ENCODE measurements at places on chromosomes 6 and 20.

DNA sequence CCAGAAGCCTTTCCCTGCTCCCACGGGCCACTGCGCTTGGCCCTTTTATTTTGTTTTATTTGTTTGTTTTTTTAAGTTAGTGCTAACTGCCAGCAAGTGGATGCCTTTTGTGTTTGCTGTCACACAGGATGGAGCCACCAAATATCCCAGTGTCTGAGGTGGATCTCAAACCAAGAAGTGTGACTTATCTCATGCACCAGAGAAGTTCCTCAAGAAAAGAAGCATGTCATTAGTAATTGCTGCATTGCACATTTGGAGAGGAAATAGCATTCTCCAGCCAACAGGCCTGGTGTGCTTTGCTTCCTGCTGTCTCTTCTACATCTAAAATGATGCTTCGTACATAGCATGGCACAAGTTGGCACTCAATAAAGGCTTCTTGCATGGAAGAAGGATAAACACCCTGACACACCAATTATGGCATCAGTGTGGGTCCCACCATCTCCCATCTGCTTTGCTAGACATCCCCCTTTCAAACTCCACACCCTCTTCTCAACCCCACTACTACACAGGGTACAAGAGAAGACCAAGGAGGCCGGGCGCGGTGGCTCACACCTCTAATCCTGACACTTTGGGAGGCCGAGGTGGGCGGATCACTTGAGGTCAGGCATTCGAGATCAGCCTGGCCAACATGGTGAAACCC lies 1.9 kb upstream of the ATP9A start:
- DNase-seq, result peak; percentile 13

DNA sequence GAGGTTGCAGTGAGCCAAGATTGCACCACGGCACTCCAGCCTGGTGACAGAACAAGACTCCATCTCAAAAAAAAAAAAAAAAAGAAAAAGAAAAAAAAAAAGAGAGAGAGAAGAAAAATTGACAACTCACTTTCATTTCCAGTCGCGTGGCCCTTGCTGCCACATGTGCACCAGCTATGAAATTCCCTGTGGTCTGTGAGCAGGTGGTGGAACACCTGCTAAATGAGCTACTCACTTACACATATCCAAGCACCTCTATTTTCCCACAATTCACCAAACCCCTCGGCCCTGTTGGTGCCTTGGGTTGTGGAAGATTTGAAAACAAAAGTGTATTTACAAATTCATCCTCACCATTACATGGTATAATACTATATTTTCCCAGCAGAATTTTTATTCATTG lies 105.2 kb upstream of the ASF1A start:
- DNase-seq, result no peak

DNA sequence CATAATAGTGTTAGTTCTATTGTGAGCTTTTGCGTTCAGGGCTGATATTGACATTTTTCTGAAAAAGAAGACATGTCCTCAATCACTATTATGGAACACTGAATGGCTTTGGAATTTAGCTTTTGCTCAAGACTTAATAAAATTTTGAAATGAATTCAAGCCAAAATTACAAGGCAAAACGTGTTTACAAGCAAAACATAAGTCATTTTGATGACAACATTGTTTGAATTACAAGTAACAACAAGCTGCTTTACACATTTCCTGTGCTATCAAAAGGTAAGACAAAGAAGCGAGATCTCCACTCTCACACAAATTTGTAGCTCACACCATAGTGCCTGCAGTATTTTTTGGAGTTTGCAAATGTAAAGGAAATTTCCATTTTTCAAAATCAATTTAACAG lies 37.4 kb downstream of the POU3F2 start:
- DNase-seq, result no peak

DNA sequence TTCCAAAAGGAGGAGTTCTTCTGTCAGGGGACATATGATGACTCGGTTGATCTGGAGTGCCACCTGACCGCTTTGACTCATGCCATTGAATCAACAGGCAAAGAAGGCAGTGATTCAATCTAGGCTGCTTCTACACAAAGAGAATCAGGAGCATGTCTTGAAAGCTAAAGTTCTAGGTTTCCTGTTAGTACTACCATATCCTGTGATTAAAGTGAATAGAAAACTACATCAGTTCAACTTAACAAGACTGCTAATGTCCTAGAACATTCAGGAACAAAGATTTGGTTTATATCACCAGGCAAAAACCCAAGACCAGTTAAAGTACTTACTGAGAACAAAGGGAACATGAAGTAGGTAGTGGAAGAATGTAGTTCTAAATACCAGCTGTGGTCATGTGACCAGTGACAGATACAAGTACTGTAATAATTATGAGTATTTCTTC lies 216.8 kb upstream of the SGK1 start:
- peak; percentile 39 for DNase-seq

DNA sequence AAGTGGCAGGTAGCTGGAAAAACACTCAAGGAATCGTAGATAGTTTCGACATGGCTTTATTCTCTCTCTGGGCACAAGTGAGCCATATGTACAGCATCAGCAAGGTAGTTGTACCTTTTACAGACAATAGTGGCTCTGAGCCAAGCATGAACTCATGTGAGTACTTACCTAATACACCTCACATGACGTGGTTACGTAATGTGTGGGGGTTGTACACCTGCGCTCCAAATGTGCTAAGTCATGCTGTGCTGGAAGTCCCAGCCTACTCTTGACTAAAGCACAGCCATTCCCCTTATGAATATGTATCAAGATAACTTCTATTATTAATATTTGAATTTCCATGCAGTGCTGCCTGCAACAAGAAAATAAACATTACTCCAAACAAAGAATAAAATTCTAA lies 78.8 kb upstream of the HMGN3 start:
- DNase-seq, result no peak

DNA sequence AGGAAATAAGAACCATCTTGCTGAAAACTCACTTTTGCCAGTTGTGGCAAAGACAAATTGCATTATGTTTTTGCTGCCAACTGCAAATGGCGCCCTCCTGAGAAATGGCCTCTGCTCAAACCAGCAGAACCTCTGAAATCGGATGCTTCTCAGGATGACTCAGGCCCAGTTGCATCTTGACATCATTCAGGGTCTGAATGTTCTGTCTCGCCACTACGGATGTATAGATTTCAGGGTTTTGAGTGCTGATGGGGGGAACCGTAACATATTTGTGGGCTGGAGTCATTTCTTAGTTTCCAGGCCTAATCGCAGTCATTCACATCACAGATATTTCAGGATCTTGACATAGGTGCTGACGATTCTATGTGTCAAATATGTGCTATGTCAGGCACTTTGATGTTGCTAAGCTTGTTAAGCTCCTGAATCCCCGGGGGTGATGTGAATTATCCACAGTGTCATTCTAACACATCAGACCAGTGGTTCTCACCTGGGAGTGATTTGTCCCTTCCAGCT lies 207.1 kb downstream of the NFATC2 start:
- DNase-seq, result peak; percentile 98

DNA sequence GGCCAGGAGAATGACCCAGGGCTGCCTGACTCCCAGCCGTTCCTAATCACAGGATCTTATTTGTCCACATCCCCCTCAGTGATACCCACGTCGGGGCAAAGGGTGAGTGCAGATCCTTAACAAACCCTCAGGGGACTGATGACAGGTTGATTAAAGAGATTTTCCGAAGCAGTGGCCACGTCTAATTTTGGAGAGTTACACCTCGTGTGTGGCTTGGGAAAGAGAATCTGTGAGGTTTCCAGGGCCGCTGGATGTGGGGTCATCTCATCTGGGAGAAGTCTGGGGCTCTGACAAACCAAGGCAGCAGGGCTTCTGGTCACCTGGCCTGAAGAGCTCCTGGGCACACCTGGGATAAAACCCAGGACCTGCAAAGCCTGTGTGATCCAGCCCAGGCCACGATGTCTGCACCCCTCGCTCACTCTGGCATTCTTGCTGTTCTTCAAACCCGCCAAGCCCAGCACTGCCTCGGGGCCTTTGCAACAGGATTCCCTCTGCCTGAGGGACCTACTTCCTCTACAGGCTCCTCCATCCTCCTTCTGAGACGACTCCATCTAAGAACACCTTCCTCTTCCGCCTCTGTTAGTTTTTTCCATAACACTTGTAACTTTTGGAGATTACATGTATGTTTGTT lies 4.7 kb downstream of the JPH2 start:
- no peak for DNase-seq

DNA sequence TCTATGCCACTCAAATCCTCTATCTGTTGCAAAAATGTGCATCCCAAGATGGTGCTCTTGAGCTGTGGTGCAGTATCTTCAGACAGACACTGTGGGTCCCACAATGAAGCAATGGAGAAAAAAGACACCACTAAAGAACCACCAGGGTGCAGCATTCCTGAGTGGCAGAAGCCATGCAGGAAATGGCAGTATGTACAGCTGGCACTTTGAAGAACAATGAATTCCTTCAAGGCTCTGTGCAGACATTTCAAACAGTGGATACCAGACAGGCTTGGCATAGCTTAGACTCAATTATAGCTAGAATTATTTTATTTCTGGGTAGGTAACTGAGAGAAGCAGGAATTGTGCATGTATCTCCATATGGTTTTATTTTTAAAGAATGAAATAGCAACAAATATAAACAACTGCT lies 24.0 kb upstream of the HDAC2 start:
- peak; percentile 92 for DNase-seq

DNA sequence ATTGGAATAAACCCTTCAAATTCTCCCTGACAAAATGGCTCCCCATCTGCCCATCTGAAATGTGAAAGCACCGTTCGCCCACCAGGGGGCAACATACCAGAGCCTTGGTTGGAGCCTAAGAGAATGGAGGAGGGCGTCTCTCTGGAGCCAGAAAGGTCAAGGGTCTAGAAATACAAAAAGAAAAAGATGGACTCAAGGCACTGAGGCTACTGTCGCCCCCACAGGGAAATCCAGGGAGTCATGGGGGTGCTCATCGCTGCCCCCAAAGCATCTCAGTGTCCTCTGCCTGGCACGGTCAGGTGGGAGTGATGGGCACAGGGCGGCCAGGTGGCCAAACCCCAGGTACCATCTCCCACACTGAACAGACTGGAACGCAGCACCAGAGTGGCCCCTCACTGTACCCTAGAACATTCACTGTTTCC lies 136.3 kb downstream of the ZMYND8 start:
- DNase-seq, result peak; percentile 9

DNA sequence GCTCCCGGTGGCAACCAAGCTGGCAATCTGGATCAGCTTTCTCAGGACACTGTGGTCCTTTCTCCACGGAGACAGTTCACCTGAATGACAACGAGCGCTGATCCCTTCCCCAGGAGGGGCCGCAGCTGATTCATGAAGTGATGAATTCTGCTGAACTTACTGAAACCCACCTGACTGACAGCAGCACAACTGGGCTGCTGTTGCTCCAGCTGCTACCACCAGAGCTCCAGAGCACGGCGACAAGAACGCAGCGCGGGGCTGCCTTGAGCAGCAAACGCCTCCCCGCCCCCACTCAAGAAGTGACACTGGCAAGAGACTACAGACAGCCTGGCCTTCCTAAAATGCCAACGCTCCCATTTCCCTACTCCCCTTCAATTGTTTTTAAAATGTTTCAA lies 10.0 kb downstream of the PXDC1 start:
- DNase-seq, result peak; percentile 3

DNA sequence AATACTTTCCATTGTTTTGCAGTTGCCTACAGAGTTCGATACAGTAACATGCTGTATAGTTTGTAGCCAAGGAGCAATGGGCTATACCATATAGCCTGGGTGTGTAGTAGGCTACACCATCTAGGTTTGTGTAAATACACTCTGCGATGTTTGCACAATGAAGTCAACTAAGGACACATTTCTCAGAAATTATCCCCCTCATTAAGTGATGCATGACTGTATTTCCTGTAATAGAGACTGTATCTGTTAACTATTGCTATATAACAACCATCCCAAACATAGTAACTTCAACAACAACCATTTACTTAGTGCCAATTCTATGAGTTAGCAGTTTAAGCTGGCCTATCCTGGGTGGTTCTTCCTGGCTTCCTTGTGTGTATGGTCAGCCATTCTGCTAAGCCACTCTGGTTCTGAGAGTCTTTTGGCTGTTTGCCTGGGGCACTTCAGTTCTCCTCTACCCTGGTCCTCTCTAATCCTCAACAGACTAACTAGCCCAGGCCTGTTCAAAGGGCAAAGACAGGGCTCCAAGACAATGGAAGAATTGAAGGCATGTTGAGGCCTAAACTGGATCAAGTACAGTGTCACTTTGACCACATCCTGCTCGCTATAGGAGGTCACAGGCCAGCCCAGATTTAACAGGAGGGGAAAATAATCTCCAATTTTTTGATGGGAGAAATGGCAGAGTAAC lies 124.0 kb downstream of the PLCB1 start:
- DNase-seq, result no peak

- DNase-seq, result no peak
Measured at GRCh38 chr6:81233990-81234389, 518.5 kb downstream of the TENT5A start.

DNA sequence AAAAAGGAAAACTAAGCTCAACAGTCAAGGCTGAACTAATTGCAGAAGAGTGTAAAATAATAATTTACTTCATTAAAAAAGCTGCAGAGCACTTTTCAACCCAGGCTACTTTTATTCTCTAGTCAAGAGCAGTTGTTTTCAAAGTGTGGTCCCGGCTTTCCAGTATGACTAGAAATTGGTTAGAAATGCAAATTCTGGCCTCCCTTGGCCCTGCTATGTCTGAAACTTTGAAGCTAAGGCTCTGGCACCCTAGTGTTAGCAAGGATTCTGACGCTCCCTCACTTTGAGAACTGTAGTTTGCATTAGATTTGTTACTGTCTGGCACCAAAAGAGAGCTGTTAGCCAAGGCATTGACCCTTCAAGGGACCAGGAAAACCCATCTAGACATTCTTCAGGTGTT lies 9.5 kb upstream of the NXT1 start:
- DNase-seq, result no peak

DNA sequence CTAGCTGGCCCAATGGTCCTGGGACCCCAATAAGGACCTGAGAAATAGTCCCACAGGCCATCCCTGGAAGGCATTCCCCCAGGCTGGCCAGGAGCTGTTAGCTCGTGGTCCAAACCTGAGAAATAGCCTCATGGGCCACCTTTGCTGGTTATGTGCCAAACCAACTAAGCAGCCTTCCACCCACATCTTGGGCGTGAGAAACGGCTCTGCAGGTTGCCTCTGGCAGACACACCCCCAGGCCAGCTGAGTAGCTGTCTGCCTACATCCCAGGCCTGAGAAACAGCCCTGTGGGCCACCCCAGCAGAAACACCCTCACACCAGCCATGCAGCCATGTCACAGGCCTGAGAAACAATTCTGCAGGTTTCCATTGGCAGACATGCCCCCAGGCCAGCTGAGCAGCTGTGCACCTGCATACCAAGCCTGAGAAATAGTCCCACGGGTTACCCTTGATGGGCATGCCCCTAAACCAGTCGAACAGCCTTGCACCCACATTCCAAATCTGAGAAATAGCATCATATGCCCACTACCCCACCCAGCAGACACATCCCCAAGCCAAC lies 567.8 kb upstream of the ID4 start:
- DNase-seq, result no peak

DNA sequence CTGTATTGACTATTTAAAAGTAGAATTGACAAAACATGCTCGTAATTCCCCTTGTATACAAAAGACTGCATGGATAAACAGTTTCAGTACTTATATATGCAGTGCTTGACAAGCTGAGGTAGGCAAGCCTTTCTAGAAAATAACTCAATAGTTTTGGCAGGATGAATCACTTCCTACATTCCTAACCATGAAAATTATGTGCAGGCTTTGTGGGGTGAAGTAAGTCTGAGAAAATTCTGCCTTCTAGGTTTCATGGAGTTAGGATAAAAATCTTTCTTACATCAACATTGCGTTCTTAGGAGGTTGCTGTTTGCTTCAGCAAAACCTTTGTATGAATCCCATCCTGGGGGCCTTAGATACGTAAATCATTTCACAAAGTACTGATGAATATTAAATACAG lies 801.4 kb upstream of the EYS start:
- no peak for DNase-seq

- DNase-seq, result peak; percentile 23
Measured at GRCh38 chr20:37526839-37527637, 638 bp downstream of the BLCAP start.

Measured in fibroblast of gingiva (primary cell).